NCI-H1930 (cell line): ENCODE measurements at places on chromosomes 2 and 18.
A peak's percentile ranks its signal among the peaks of the same experiment; 100 is the strongest.

DNA sequence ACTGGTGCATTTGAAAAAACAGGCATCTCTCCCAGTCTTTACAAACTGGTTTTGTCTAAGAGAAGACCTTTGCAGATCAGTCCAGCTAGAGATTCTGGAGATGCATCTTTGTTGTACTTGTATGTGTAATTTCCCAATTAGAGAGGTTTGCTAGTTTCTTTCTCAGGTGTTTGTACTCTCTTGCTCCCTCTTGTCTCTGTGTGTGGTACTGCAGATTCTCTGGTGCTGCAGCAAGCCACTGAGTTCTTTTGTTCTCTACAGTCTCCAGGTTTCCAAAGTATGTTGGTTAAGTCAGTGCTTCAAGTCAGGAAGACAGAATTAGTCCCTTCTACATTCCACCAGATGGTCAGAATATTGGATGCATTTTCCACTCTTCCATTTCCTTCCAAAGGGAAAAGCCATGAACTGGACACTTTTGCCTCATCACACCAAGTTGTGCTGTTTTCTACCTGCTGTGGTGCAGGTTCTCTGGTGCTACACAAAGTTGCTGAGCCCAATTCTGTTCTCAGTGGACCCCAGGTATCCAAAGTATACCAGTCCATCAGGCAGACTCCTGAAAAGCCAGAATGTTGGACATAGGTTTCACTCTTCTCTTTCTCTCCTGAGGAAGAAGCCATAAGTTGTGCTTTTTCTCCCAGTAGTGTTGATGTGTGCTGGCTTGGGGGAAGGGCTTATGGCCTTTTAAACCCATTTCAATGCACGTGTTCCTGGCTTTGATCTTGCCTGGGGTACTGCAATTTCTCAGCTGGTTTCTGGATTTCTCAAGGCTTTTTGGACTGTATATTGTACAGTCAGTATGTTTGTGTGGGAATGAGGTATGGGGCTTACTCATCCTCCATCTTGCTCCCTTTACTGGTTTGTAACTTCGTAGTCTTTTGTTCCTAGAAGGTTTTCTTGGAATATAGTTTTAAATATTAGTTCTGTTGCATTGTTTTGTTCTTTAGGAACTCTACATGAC, 29.8 kb downstream of the EPC2 start:
- DNase-seq, result no peak

DNA sequence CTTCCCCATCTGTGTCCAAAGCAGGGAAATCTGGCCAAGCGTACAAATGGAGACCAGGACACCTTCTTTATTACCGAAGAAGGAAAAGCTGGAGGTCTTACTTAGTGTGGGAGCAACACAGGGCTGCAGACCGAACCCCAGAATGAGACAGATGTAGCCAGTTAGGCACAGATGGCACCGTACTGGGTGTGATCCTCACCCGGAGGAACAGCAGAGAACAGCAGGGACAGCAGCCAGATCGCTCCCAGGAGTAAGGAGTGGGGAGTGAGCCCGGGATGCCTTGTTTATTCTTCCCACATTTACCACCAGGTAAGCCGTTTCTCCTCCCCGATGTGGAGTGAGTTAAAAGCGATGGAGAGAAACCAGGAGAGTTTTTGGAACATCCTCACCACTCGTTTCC, 150.7 kb upstream of the SPRED2 start:
- no peak for DNase-seq

GRCh38 chr2:217222309-217222910, 362.5 kb upstream of the TNP1 start:
- no peak for DNase-seq

DNA sequence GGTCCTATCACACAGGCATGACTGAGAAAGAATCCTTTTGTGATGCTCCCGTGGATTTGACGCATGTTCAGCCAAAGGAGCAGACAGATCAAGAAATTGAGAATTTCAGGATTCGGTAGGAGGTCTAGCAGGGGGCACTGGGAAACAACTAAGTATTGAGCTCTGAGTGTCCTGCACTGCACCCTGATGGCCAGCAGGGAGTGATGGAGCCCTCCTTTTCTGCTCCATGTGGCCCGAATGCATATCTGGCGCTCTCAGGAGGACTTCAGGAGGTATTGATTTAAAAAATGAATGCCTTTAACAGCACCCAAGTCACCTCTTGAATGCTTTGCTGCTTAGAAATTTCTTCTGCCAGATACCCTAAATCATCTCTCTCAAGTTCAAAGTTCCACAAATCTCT, 58.0 kb downstream of the ZNF519 start:
- no peak for DNase-seq

DNA sequence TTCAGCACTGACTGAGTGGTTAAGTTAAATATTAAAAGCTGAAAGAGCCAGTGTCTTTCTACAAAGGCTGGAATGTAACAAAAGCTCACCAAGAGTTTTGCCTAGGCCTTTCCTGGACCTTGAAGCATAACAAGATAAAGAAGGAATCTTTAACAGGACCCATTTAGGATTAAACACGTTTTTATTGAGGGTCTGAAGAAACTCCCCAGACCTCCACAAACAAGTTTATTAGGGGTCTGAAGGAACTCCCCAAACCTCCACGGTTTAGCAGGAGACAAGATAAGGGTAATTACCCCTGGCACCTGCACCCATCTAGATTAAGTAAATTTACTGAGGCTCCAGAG, 104.0 kb downstream of the ACAA2 start:
- no peak for DNase-seq

- DNase-seq, result no peak
Observed at GRCh38 chr2:48948400-48949125, 193.0 kb upstream of the LHCGR start.

DNA sequence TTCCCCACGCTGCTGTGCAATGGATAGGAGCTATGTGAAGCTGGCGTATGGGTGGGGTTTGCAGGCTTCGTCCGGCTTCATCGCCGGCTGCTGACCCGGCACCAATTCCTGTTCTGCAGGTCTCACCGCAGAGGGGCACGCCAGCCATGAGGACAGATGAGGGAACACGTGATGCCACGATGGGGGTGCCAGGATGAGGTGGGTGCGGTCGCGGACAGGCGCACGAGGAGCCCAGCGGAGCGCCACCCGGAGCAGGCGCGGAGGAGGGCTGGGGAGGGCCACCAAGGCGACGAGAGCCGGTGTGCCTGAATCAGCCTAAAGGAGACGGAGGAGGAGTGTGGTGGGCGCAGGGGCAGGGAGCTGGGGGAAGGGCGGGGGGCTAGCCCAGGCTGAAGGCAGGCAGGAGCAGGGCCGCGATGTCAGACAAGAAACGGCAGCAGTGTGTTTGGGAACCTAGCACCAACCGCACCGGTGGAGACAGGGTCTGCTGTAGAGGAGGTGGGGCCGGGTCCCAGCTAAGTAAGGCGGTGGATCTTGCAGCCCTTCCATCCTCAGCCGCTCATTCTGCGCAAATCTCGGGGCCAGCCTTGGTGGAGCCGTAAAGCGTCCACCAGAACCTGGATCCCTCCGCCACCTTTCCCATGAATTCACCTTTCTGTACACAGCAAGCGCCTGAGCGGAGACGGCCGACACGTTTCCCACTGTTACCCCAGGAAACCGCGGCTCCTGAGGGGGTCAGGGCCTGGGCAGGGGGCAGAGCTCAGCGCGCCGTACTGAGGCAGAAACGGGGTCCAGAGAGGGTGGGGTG, 17.0 kb upstream of the CD8A start:
- peak; percentile 63 for DNase-seq

- no peak for DNase-seq
Observed at GRCh38 chr2:152098496-152099366, at the start of gene CACNB4. CACNB4 (minus strand) TSS chr2:152099044.

GRCh38 chr2:152481881-152482583, 147.1 kb downstream of the FMNL2 start:
- DNase-seq, result no peak

- no peak for DNase-seq
Observed at GRCh38 chr2:9889812-9890261, 46.6 kb downstream of the TAF1B start.

DNA sequence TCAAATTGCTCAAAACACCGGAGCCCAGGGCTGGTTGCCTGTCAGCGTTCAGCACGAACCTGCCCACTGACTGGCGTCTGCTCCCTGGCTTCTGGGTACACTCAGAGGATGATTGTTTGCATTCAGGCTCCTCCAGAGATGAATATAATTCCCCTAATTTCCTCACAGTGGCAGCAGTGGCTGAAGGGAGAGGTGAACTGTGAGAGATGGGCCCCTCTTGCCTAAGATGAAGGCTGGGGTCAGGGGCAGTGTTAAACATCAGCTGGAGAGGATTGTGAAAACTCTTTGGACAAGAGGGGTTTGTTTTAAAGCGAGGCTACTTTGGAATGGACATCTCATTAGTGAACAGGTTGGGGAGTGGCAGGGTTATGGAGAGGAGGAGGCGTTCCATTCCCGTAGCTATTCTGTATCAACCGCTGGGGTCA, 31.0 kb downstream of the TCF7L1 start:
- no peak for DNase-seq
